Astrocyte (in vitro differentiated cells and primary cell): ENCODE measurements at places on chromosomes 11 and 22.

DNA sequence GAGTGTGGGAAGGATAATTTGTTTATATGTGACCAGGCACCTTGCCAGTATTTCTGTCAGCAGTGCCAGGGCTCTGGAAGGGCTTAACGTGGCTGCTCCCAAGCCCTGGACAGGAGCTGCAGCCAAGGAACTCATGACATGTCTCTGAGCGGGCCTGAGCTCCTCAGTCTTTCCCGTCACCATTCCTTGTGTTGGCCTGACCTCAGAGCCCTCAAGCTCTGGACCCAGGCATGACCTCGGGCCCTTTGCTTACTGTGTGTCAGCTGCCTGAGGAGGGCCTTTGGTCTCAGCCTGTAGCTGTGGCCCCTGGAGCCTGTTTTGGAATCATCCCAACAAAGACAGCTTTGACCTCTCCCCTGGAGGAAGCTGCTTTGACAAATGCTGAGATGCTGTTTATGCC lies 264.1 kb upstream of the PLET1 start:
- no peak for DNase-seq

DNA sequence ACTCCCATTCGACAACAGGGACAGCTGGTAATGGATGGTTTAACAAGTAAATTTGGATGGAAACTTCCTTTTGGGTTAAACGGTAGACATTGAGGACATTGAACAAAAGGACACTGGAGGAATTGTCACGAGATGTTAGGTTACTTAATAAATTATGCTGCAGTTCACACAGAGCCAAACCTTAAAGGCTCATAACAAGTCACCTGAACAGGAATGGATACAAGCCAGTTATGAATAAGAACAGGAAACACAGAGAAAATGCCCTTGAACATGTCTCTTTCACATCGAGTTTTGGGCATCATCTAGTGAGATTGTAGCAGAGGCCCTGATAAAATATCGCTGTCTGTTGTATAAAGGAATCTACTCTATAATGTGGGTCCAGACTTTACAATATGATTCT lies 65.6 kb downstream of the CD44 start:
- DNase-seq = no peak

DNA sequence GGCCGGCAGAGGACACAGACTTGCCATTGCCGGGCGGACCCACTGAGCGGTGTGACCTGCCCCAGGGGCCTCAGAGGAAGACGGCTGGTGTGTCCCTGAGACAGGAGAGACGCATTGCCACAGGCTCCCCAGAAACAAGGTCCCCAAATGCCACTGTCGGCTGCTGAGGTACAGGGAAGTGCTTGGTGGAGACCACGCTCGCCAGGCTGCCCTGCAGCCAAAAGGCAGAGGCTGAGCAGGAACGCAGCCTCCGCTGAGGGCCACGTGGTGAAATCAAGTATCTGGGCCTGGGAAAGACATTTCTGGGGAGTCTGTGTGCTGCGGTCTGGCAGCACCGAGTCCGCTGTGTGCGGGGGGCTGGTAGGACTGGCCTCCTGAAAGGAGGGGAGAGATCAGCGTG lies 794.9 kb downstream of the BRD1 start:
- no peak for DNase-seq

DNA sequence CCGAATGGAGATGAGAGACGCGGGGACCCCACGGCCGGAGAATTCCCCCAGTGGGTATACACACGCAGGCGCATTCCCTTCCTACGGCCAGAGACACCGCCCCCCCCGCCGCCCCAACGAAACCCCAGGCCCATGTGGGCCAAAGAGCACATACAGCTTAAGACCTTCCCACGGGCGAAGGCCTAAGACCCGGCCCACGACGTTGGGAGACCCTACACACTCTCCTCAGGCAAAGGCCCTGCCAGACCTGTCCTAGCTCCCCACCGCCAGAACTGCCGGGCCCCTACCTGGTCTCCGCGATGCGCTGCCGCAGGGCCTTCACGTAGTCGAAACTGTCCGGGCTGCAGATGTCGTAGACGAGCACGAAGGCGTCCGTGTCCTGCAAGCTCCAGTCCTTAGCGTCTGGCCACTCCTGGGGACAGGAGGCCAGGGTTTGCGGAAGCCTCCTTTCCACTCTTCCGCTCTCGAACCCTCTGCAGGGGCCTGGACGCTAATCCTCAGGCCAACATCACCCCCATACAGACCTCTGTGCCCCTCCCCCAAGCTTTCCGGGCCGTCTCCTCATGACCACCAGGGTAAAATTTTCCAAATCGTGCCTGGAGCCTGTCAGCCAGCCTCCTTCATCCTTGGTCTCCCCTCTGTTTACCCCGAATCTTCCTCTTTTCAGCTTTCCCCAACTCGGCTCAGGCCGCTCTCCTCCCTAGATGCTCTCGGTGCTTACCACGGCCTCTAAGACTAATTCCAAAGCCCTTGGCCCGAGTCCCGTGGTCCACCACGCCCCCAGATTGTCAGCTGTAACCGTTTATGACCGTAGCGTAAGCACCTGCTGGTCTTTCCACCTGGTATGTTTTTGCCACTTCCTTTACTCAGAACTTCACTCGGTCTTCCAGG lies 1.7 kb downstream of the RASL10A start:
- no peak for DNase-seq

DNA sequence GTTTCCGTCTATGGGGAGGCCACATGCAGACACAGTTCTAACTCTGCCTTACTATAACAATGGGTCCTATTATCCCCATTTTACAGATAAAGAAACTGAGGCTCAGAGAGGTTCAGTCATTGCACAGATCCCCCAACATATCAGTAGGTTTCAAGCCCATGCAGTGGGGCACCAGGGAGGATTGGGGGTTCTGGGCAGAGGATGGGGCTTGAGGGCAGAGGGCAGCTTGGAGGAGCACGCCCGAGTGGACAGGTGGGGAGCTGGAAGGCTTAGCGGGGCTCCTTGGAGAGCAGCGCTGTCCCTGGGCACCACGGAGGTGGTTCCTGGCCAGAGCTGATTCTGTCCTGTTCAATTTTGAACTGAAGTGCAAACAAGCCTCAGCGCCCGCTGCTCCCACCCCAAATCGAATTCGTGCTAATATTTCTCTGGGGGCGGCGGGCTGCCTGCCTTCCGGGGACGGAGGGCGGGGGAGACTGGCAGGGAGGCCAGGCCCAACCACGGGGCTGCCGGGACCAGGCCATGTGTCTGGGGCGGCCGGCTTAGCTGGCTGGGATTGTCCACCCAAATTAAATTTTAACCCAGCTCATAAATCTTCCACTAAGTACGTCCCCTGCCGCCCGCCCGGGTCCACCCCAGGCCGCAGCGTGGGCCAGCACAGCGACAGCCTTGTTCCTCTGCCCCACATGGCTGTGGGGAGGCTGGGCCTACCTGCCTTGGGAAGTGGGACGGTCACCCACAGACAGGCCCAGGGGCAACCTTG lies 49.4 kb downstream of the FLRT1 start:
- no peak for DNase-seq

DNA sequence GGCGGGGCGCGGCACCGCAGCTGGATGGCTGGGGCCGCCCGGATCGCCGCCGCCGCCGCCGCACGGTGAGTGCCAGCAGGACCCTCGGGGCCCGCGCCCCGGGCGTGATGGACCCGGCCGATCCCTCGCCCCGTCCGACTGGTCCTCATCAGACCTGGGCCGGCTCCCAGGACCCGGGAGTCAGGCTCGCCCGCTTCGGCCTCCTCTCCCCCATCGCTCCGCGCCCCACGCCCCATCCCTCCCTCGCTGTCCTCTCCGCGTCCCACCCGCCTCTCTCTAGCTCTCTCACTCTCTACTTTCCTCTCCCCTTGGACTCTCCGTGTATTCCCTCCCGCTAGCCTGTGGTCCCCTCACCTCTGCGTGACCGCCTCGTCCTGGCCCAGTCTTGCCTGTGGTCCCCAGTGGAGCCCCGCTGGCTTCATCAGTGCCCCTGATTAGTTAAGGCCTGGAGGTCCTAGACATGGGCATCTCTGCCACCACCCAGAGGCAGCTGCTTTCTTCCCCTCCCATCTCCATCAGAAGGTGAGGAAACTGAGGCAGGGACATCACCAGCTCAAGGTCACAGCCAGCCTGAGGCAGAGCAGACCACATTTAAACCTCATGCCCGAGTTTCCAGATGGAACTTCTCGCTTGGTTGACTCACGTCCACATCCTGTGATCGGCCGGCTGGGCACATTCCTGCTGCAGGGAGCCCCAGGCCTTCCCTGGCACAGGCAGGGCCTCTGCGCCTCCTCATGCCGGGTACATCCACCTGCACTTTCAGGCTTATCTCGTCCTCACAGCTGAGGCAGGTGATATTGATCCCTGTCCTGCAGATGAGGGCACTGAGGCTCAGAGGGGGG lies 429 bp downstream of the SLC39A13 start:
- DNase-seq = peak; percentile 78

DNA sequence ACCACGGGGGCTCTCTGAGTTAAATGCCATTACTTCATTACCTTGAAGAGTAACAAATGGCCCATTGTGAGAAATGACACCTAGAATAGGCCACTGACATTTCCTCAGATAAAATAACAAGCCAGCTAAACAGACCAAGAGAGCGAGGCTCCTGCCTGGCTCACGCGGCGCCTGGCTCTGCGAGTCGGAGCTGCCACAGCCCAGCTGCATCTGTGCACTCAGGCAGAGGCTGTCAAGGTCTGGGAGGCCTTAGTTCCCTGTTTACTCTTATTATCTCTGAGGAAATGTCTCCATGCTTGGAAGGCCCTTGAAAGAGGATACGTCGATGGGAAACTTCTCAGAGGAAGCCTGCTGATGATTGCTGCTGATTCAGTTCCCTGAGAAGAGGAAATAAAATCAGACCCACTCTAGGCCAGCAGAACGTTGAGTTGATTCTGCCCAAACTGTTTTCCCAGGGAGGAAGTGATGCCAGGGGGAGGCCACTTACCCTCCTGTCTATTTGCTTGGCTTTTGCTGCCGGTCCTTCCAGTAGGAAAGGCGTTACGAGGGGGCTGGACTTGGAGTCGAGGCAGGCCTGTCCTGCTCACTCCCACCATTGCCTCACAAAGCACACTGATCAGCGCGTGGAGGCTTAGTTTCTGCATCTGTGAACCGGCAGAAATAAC lies 208.8 kb downstream of the TBC1D22A start:
- peak; percentile 12 for DNase-seq

DNA sequence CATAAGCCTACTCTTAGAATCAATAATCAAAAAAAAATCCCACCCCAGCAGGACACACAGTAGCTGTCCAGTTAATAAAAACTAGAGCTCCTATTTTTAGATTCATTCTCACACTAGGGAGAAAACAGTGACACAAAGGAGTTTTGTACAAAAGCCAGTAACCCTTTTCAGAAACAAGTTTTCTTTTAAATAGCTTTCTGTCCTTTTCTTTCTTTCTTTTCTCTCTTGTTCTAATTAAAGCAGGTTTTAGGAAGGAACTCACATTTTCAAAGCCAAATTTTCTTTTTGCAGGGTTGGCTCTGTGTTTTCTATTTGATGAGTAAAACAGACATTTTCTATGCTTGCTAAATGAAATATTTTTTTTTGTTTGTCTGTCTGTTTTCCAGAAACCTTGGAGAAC lies 1390.7 kb downstream of the FAM181B start:
- DNase-seq = no peak

GRCh38 chr11:42012271-42012670 lies 552.8 kb upstream of the LRRC4C start:
- DNase-seq = peak; percentile 41

DNA sequence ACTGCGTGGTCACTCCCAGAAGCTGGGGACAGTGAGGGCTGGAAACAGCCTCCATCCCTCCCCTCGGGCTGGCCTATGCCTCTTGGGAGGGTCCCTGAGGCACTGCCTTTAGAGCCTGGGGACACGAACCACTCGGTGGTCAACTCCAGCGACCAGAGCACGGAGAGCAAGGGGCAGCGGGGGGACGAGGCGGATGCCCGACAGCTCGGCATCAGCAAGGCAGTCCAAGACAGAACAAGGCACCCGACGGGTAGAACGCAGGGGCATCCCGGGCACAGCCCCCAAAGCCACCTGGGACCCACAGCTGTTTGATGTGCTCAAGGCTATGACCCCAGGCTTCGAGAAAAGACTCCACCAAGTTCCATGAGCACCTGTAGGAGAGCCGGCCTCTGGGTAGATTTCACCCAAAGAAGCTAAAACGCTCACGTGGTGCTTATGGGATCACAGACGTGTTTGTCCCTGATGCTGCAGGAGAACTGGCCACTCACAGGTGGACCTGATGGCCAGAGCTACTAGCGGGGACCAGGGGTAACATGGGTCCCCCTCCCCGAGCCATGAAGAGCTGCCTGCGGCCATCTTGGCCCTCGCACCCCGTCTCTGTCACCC lies 510 bp upstream of the LSP1 start:
- DNase-seq = no peak

DNA sequence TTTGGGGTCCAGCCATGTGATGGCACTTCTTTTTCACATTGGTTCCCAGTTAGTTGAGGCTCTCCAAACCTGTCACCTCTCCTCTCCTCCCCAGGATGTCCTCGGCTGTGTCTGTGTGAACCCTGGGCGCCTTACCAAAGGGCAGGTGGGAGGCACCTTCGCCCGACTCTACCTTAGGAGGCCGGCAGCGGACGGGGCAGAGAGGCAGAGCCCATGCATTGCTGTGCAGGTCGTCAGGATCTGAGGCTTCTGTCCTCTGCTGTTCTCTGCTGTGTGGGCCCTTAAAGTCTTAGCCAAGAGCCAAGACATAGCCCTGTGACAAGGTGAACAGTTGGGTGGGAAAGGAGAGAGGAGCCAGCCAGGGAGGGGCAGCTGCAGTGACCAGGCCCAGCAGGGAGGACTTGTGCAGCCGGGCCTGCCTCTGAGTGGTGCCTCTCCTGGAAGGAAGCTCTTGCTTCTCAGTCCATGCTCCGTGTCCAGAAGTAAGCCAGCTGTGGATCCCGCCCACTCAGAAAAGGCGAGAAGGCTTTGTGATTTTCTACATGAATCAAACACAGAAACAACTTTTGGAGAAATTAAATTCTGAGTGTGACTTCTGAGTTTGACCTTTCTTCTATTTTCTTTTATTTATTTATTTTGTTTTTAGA lies 17.5 kb upstream of the CDC42EP2 start:
- DNase-seq = no peak
